NCI-H2081 treated with DMSO at 0.1 percent for 48 hours (cell line): ENCODE measurements at places on chromosomes 6 and 20.

GRCh38 chr20:58209652-58210397 is 18.6 kb downstream of the ANKRD60 start:
- DNase-seq = no peak

DNA sequence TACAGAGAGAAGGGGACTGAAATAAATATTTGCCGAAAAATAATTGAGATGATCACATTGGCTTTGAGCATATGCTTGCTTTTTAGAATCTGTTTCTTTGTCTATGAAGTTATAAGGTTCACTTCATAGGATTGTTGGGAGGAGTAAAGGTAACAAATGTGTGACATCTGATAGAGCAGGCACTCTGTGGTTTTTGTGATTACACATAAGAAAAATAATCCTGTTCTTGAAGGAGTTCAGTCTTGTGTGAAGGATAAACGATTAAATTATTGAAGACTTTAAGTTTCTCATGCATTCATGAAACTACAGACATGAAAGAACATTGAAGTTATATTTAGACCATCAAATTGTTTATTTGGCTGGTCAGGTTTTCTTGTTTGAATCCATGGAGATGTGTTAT is 45.0 kb downstream of the QKI start:
- DNase-seq = no peak

GRCh38 chr6:12353731-12354130 is 63.6 kb downstream of the EDN1 start:
- DNase-seq = no peak

GRCh38 chr20:60361761-60362395 is 403.7 kb downstream of the CDH26 start:
- no peak for DNase-seq

- DNase-seq = no peak
These were observed 5.9 kb downstream of the KHDRBS2 start for GRCh38 chr6:62280099-62280498.

GRCh38 chr20:60063048-60063451 is 104.8 kb downstream of the CDH26 start:
- DNase-seq = no peak

GRCh38 chr20:49508435-49509199 is 26.1 kb upstream of the KCNB1 start:
- DNase-seq = peak; percentile 5
